ENCODE measurements at places on chromosomes 2 and 18. TPM values are rescaled to one million over a fixed set of nuclear protein-coding genes. Genes with fewer than 3 reads are reported as not detected.

DNA sequence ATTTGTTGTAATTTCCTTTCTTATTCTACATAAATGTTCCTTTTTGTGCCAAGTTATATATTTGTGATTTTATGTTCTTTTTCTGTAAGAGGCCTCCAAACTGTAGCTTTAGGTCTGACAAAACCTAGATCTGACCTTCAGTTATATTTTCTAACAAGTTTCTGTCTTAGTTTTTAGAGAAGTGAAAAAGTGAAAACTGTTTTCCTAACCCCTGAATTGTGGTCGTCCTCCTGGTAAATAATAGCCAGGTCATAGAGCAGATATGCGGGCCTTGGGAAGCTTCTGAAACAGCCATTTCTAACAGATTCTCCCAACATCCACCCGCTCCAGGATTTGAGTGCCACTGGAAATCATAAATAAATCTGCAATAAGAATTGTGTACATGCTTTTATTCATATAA, 398.4 kb upstream of the CWC22 start:
- no peak for DNase-seq

- DNase-seq, result no peak
Measured at GRCh38 chr2:133209325-133209724, 358.9 kb downstream of the NCKAP5 start.

GRCh38 chr2:51711766-51712165, 679.8 kb upstream of the NRXN1 start:
- no peak for DNase-seq

DNA sequence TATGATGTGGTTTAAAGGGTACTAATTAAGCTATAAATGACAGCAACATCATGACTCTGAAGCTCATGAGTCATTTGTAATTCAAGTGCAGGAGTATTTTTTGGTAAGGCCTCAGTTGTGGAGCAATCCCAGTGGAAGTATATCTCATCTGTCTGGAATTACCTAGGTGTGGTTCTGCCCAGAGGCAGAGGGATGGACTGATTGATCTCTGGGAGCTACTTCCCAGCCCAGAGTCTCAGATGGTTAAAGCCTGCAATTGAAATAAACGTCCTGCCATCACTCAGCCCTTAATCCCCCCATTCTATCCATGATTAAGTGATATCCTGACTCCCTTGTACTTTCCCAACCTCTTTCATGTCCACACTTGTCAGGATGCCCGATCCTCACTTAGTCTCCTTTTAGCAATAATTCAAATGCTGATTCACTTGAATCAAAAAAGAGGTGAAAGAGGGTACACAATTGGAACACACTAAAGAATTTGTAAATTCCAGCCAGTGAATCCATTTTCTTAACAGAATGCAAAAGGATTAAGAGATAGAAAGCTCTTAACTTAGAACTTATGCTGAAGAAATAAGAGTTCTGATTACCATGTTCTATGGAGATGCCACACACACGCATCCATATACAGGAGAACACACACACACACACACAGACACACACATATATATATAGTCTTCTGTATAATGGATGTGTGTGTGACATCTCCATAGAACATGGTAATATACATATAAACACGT, 664.4 kb downstream of the NYAP2 start:
- DNase-seq, result no peak

DNA sequence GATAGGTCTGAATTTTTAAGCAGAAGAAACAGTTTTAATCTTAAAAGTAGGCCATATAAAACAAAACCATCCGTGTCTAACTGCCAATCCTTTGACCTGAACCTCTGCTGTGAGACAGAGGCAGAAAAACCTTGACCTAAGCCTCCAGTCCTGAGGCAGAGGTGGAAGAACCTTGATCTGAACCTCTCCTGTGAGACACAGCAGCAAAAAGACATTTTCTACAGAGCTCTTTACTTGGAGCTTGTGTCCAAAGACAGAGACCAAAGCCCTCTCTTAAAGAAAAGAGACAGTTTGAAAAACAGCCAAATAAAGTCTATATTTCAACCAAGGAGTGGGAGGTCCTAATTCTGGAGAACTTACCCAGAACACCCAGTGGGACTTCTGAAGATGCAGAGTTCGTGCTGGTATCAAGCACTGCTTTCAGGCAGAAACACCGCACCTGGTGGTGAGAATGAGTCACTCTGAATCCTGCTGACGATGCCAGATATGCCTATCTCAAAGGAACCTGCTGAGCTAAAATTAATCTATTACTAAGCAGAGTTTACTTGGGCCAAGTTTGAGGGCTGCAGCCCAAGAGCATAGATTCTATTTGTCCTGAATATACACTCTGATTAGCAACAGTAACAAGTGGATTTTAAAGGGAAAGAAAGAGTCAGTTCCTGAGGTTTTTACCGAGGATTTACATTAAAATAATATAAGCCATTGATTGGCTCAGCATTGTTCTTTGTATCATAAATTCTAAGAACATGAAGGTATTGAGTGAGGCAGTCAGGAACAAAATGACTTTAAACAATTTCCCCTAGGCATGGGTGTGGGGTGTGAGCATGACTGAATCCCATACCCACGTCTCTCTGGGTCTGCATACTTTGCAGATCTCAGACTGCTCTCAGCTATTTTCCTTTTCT, 806.4 kb downstream of the TRIB2 start:
- peak; percentile 72 for DNase-seq

- peak; percentile 19 for DNase-seq
Measured at GRCh38 chr2:196131384-196131937, 39.9 kb downstream of the STK17B start.

DNA sequence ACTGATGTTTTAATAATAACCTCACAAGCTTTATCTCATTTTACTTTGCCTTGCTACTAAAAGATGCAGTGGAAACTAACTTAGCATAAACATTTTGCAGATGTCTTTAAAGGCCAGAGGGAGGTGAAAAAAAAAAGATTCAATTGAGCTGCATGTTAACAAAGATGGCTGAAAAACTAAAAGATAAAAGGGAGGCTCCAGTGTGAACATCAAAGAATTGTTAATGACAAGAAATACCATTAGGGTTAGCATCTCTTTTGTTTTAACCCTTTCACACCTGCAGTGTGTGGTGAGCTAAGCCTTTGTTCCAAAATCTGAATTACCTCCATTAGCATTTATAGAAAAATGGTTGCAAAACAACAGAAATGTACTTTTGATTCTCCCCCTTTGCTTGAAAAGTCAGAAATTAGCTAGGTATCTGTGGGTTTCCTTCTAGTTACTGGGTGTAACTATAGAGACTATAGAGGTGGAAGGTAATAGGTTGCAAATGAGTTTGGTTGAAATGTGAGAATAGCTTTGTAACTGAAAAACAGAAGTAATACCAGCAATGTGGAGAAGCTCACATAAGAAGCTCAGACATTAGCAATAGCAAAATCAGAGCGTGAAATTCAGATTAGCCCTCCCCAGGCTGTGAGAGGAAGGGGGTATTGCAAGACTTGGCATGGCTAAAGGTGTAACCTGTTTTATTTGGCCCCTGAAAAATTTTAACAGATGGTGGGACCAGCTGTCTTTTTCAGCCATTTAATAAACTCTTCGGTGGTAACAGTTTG, 34.8 kb upstream of the SP5 start:
- no peak for DNase-seq

The DOK6 gene
- total RNA-seq, result not detected
